ENCODE measurements at places on chromosomes 13 and 19. TPM values are rescaled to one million over a fixed set of nuclear protein-coding genes. Genes with fewer than 3 reads are reported as not detected.
A peak's percentile ranks its signal among the peaks of the same experiment; 100 is the strongest.

Gene ZNF544
- total RNA-seq = 48.1 TPM

Gene PPM1N
- total RNA-seq = 1.6 TPM

Gene TEKTIP1
- total RNA-seq = 9.4 TPM

Gene EDNRB
- total RNA-seq = not detected

Gene ZSCAN1
- not detected for total RNA-seq

Gene NOVA2
- not detected for total RNA-seq

Gene ZNF132
- 5.1 TPM for total RNA-seq

Gene IGSF23
- not detected for total RNA-seq

DNA sequence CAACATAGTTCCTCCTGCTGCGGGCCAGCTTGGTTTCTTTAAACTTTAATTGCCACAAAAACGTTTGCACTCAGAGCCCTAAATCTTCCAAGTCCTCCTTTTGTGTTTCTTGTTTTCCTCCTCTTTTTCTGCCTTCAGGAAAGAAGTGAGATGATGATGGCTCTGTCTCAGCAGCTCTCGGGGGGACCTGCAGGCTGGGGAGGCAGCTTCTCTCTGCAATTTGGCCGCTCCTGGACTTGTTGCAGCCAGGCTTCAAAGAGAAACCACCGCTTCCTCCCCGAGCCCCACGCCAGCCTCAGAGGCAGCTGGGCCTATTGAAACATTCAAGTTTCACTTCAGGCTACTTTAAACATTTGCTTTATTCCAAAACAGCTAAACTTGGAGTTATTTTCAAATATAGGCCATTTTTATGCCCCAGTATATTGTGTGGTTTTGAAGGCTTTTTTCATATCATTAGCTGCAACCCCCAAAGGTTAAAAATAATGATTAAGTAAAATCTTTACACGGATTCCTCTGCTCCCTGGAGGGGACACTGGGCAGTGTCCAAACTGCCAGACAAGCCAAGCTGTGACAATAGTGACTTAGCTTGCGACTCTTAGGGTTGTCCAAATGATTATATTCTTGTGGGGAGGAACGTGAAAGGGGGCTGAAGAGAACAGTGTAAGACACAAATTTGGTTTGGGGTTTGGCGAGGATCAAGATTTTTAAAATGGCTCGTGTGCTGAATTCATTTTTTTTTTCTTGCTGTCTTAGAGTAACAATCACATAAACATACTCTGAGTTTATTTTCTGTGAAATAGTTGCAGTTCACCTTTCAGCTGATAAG lies 330.8 kb downstream of the DLEU7 start:
- peak; percentile 78 for DNase-seq

DNA sequence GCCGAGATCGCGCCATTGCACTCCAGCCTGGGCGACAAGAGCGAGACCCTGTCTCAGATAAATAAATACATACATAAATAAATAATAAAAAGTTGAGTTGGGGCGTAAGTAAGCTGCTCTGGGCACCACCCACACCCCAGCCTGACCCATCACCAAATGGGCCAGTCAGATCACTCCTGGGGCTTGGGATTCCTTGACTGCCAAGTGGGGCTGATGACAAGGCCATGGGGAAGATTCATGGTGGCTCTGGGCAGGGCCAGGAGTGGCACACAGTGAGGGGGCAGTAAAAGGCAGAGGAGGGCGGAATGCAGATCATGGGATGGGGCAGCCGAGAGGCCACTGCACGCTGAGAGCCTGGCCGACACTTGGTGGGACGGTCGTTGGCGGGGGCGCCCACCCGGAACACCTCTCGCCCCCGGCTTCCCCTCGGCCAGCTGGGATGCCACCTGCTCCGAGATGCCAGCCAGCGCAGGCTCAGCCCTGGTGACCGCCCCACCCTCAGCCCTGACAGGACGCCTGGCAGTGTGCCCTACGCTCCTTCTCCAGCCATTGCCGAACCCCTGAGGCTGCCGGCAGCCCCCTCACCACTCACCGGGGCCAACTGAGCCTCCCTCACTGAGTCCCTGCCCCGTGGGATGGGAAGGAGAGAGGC lies 10.9 kb downstream of the ZNF653 start:
- no peak for DNase-seq

GRCh38 chr13:44196196-44196751 lies 177.3 kb upstream of the SERP2 start:
- no peak for DNase-seq

GRCh38 chr13:44974056-44974793 lies 15.0 kb downstream of the NUFIP1 start:
- no peak for DNase-seq

GRCh38 chr19:57688011-57688763 lies 6.4 kb downstream of the ZNF551 start:
- DNase-seq = no peak

DNA sequence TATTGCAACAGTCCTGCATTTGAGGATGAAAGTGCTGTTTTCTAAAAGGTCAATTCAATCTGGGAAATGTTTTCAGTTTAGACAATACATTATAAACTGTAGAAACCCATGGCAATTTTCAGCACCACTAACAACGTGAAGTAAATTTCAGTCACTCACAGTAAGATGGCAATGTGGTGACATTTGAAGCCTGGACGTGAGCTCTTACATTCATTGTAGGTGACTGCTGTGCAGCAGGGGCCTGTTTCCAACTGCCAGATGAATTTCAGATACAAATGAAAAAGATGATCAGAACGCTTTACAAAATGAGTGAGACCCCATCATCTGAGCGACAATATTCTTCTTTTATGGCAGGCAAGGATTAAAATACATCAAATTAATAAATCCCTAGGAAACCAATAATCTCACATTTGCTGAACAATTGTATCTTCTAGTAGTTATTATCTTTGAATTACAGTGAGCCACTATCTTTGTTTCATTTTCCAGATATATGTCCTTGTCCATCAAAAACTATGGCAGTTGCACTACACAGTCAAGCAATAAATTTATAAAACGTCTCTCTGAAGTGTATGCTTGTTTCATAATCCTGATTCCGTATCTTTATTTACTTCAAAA lies 1816.8 kb downstream of the OLFM4 start:
- DNase-seq = no peak

DNA sequence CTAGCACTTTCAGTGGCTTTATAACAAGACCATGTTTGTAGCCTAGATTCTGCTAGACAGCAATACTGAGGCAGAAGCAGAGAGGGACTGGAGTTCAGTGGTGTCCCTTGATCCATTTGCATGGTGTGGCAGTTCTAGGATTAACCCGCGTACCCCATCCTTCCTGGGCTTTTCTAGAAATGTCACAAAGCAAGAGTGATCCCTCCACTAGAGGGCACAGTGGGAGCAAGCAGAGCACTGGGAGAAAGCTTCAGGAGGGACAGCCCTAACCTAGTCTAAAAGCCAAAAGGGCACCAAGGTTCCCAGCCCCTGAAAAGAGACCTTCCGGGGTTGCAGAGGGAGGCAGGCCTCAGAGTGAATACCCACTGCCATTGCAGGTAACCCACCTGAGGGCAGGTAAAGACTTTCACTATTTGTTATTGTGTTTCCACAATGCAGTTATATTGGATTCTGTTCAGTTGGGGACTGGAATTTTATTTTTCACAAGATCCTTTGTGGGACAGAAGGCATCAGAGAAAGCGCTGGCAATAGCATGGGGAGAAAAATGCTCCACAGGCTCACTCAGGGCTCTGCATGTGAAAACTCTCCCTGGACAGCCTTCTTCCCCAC lies 170.6 kb downstream of the FLT1 start:
- peak; percentile 77 for DNase-seq

DNA sequence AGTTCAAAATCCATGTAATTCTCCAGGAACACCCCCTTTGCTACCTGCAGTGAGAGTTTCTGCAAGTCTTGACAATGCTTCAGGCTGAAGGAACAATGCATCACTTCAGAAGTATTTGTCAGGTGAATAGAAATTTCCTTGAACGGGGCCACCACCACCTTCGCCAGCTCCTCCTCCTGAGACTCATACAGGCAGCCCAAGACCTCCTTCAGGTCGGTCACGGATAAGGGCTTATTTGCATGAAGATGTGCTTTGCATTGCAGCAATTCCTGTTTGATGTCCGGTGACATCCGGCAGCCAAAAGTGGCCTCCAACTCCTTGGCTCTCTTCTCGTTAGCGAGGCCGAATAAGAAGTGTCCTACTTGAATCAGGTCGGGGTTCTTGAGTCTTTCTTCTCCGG lies 8.4 kb downstream of the NLRP7 start:
- DNase-seq = no peak

- DNase-seq = no peak
Observed at GRCh38 chr19:37997911-37998344, 90.9 kb downstream of the SIPA1L3 start.

DNA sequence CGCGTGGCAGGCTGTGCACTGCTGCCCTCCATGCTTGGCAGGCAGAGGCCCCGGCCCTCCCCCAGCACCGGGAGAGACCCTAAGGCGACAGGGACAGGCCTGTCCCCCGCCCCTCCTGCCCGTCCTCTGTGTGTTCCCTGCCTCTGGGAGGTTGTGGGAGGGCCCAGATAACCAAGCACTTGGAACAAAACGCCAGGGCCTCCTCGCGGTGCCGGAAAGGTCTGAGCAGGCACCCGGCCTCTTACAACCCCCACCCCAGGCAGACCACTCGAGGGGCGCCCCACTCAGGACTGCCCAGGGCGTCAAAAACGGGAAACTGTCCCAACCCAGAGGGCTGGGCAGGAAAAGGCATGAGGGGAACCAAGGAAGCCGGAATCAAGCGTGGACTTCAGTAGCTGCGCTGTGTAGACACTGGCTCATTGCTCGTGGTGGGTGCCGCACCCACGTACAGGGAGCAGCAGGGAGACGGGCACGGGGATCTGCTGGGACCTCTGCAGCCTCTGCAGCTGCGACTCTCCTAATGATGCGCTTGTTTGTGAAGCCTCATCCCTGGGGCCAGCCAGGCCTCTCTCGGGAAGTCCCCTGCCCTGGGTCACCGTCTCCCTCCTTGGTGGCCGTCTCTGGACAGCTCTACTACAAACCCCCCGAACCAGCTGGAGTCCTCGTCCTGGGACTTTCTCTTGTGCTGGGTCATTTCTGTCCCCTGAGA lies 20.0 kb downstream of the GNA11 start:
- DNase-seq = no peak

DNA sequence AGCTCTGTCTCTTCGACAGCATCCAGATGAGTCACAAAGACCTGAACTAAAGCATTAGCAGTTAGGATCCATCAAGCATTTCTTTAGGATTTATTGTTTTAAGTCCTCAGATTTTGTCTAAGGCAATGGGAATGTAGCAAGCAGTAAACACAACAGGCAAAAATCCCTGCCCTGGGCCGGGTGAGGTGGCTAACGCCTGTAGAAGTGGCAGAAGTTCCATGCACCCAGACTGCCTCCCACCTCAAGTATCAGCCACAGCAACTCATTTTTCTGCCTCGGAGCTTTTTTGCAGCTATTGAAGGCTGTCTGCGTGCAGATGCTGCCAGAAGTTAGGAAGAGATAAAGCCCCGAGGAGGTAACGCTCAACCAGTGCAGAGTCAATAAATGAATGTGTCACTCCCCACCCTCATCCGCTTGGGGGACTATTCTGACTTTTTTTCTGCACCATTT lies 47.1 kb upstream of the MRI1 start:
- no peak for DNase-seq

GRCh38 chr19:1855828-1856255 lies 7.5 kb downstream of the KLF16 start:
- peak; percentile 68 for DNase-seq

DNA sequence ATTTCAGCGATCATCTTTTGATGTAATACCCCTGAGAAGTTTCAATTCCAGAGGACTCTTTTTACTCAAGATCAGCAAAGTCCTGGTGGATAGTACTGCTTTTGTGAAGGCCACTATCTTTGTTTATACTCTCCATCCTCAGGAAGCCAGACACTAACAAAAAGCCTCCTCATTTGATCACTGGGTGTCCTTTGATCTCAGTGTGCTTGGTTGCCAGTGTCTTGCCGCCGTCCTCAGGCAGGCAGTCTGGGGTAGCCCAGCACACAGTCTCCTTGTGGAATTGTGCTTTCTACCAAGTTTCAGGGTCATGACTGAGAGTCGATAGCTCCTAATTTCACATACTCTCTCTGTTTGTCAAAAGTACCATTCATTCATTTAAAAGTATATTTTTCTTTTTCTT lies 762.2 kb downstream of the EFNB2 start:
- no peak for DNase-seq

DNA sequence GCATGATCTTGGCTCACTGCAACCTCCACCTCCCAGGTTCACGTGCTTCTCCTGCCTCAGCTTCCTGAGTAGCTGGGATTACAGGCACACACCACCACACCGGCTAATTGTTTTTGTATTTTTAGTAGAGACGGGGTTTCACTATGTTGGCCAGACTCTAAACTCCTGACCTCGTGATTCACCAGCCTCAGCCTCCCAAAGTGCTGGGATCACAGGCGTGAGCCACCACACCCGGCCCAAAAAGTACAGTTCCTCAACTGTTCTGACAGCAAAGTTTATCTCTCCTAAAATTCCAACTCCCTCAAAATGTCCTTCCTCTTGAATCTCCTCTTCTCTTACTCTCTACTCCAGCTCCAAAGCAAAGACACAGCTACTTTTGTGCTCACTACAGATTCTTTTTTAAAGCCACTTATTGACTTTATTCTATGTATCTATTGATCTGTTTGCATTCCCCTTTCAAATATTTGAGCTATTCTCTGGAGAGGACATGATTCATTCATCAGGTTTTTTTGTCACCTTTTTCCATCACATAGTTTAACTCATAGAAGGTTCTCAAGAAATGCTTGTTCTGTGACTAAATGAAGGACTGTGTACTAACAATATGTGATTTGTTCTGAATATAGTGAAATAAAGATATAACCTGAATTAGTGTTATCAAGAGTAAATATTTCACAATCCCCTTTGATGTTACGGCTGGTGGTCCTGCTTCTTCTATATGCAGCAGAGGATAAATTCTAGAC lies 142.2 kb downstream of the TBC1D4 start:
- DNase-seq = no peak

- peak; percentile 88 for DNase-seq
Observed at GRCh38 chr19:47863514-47863936, 4.5 kb downstream of the TPRX2 start.

DNA sequence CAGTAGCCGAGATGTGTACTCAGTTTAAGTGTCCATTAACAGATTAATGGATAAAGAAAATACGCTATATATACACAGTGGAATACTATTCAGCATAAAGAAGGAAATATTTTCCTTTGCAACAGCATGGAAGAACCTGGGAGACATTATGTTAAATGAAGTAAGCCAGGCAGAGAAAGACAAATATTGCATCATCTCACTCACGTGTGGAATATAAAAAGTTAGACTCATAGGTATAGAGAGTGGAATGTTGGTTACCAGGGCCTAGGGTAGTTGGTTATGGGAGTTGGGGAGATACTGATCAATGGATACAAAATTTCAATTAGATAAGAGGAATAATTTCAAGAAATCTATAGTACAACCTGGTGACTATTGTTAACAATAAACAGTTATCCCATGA lies 210.1 kb downstream of the MAB21L1 start:
- DNase-seq = no peak
